ENCODE measurements at places on chromosomes 6 and 20.

- DNase-seq, result no peak
These were observed 193.6 kb downstream of the JARID2 start for GRCh38 chr6:15439410-15440025.

DNA sequence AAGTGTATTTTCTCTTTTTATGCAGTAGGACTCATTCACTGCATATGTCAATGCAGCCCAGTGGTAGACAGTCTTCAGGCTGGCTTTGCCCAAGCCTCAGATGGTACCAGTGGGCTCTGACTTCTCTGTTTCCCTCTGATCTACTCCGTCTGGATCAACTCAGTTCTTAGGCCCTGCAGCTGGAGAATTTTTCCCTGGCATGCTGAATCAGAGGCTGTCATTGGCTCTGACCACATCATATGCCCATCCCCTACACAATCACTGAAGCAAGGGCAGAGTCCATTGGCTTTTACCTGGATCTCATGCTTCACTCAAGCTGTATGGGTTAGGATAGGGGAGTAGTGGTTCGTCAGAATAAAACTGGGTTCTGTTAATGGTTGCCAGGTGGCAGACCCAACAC lies 57.8 kb downstream of the KIZ start:
- peak; percentile 54 for DNase-seq

- DNase-seq, result no peak
These were observed 5.3 kb downstream of the HLA-B start for GRCh38 chr6:31351401-31352309.

- no peak for DNase-seq
These were observed 6.5 kb upstream of the GPR31 start for GRCh38 chr6:167164261-167164660.

DNA sequence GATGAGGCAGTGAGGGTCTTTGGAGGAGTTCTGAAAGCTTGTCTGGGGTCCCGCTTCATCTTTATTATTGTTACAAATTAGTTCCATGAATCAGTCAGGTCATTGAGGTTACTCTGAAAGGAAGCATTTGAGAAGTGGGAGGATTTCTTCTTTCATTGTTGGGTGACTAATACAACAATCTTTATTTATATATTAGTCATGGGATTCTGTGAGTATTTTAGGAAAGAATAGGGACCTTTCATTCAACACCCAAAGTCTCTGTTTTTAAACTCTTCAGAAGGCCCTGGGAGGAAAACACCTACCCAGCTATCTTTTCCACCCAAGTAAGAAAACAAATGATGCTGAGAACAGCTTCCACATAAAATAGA lies 98.3 kb downstream of the SOD2 start:
- peak; percentile 76 for DNase-seq

- DNase-seq, result no peak
These were observed 385.5 kb upstream of the TSHZ2 start for GRCh38 chr20:52586660-52587059.

DNA sequence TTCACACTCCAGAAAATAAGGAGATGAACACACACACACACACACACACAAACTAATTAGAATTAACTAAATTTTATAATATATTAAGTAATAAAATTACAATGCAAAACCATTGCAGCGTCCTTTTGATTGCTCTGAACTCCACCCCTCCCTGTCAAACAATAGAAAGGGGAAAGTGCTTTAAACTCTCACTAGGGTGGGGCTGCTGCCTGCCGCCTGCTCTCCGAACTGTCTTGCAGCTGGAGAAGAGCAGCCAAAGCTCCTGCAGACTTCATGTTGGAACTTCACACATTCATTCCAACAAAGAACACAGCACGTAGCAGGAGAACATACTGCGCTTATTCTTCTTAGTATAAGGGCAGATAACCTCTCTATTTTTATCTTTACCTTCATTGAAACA lies 83.2 kb downstream of the GCLC start:
- no peak for DNase-seq

GRCh38 chr20:36471885-36472636 lies 69.3 kb upstream of the MYL9 start:
- DNase-seq, result no peak

- DNase-seq, result no peak
These were observed 8.8 kb upstream of the ABRACL start for GRCh38 chr6:139019722-139020121.

GRCh38 chr6:44115866-44116265 lies 11.4 kb downstream of the MRPL14 start:
- peak; percentile 49 for DNase-seq

DNA sequence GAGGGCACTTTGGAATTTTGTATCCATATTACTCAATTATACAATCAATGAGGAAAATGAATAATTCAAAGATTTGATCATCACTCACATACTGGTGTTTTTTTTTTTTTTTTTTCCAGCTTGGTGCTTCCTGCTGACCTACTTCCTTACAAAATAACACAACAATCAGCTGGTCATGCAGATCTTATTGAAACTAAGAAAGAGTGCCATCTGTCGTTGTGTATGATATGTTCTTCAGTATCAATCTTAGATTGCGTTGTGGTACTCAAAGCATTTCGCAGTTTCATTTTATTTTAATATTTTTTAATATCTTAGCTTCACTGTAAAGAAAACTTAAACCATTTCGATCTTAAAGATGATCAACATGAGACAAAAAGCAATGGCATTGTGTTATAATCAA lies 155.6 kb downstream of the OGFRL1 start:
- no peak for DNase-seq

DNA sequence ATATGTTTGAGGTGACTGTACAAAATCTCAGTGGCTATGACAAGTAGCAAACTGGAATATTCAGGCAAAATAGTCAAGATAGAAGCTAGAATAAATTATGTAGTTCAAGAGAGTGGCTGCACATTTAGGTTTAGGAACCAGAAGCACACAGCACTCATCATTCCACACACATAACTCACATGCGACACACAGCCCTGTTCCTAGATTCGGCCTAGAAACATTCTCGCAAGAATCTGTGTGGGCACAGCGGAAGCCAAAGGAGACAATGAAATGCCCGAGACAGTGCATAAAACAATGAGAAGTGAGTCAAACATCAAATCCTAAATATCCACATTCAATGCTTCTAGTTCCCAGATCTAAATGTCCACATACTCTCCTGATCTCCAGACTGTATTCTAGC lies 9.5 kb upstream of the SUPT3H start:
- peak; percentile 58 for DNase-seq

DNA sequence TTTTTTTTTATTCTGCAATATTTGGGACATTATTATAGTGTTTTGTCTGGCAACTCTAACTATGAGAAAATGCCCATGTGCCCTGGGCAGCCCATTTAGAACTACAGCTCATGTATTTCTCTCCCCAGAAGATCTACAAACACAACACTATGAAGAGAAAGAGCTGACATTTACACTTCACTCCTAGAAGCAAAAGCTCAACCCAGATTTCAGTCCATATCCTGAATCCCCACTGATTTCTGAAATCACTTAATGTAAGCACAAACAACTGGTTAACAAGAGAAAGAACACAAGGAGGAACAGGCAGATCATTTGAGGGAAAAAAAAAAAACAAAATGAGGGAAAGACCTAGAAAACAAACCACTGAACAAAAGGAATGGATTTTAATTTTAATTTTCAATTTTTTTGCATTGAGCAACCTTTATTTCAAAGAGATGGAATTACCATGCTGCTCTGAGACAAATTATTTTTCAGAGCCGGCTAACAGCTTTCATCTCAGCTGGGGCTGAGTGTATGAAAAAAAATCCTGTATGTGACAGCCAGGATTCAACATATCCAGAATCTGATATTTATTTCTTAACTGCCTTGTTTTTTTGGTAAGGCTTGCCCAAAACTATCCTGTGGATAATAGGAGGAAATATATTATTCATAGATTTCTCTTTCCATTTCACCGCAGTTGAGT lies 32.5 kb downstream of the KIAA0319 start:
- no peak for DNase-seq

GRCh38 chr20:17966432-17967310 lies 1.9 kb downstream of the SNX5 start:
- peak; percentile 54 for DNase-seq

All from GM03348 (cell line).